ENCODE measurements at places on chromosomes 2 and 18. TPM values are rescaled to one million over a fixed set of nuclear protein-coding genes. Genes with fewer than 3 reads are reported as not detected.

The ALKAL2 gene
- total RNA-seq = not detected

DNA sequence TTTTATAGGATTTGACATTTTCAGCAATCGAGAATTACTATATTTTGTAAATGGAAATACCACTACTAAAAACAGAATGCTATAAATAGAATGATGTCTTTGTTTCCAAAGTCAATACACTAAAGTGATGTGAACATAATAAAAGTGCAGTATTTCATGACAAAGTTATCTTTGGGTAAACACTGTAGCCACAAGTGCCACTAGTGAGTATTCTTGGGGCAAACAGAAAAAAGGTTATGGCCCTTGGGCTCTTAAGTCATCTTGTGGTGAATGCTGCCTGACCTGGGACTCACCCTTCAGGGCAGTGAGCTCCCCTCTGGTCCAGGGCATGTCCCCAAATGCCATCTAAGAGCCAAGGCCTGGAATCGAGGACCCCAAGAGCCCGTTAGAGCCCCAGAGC is 99.2 kb upstream of the KYNU start:
- no peak overlapping the region for H3K27ac ChIP-seq
- no peak for DNase-seq
- no peaks in the 10 kb centered on the region for H3K27me3 ChIP-seq
- H3K36me3 ChIP-seq = no peaks in the 10 kb centered on the region

- no peak overlapping the region for H3K4me3 ChIP-seq
- no peak overlapping the region for H3K27ac ChIP-seq
- H3K36me3 ChIP-seq = no peaks in the 10 kb centered on the region
- H3K27me3 ChIP-seq = peaks cover 7% of the 10 kb centered on the region
- no peaks in the 10 kb centered on the region for H3K4me1 ChIP-seq
Measured at GRCh38 chr2:67694445-67694844, 297.3 kb downstream of the ETAA1 start.

DNA sequence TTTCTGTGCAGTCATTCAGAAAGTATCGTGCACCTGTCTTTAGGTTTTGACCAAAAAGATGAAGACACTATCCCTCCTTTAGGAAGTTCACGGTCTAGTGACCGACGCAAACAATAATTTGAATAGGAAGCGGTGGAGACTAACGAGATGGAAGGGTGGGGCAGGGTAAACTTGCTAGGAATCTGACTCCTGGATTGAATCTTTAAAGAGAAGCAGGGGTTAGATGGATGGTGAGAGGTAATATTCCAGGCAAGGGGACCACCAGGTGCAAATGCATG is 651 bp upstream of the TXNL1 start:
- peak overlapping the region; percentile 98 for H3K4me3 ChIP-seq
- H3K4me1 ChIP-seq = peaks cover 16% of the 10 kb centered on the region
- H3K36me3 ChIP-seq = peaks cover 6% of the 10 kb centered on the region
- peak overlapping the region; percentile 82 for H3K27ac ChIP-seq
- H3K27me3 ChIP-seq = no peaks in the 10 kb centered on the region

DNA sequence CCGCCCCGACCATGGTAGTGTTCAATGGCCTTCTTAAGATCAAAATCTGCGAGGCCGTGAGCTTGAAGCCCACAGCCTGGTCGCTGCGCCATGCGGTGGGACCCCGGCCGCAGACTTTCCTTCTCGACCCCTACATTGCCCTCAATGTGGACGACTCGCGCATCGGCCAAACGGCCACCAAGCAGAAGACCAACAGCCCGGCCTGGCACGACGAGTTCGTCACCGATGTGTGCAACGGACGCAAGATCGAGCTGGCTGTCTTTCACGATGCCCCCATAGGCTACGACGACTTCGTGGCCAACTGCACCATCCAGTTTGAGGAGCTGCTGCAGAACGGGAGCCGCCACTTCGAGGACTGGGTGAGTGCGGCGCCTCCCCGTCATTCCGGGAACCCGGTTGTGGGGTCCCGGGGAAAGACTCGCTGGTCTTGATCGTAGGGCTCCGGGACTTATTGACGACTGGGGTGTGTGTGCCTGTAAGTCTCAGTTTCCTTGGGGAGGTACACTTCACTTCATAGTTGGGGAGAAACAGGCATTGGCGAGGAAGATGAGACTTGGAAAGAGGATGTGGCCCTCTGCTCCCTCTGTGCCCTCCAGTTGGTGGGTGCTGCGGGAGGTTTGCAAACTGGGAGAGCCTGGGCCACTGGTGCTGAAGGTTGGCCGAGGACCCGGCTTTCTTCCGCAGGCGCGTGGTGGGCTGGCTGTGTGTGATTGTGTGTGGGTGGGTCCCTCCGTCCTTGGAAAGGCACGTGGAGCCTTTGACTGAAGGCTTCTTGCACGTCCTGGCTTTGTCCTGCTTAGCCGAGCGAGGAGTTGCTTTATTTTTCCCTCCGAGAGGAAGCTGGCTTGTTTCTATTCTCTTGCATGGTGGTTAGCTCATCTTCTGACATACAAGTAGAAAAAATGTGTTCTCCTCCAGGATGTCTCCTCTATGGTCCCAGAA is 886 bp downstream of the PRKCE start:
- peak; percentile 81 for DNase-seq
- peaks cover 14% of the 10 kb centered on the region for H3K4me1 ChIP-seq
- H3K27me3 ChIP-seq = no peaks in the 10 kb centered on the region
- peak overlapping the region; percentile 88 for H3K4me3 ChIP-seq
- no peaks in the 10 kb centered on the region for H3K36me3 ChIP-seq
- H3K27ac ChIP-seq = no peak overlapping the region

DNA sequence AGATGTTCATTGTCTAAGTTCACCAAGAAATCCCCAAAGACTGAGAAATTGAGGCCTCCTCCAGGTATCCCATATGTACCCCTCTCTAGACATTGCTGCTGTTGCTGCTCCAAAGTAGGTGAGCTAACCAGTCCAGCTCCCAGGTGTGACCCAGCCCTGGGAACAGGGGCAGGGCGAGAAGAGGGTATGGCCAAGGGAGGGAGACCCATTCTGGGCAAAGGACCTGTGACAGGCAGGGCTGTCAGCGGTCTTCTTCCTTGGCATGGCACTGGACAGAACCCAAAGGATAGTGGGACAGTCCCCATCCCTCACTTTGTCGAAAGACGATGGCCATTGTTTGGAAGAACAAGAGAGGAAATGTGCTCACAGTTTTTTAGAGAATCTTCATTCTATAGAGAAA is 7.2 kb upstream of the INO80C start:
- H3K4me1 ChIP-seq = no peaks in the 10 kb centered on the region
- H3K36me3 ChIP-seq = no peaks in the 10 kb centered on the region
- no peaks in the 10 kb centered on the region for H3K27me3 ChIP-seq
- DNase-seq = no peak
- no peak overlapping the region for H3K4me3 ChIP-seq
- no peak overlapping the region for H3K27ac ChIP-seq

The GCKR gene
- 1.4 TPM for total RNA-seq

DNA sequence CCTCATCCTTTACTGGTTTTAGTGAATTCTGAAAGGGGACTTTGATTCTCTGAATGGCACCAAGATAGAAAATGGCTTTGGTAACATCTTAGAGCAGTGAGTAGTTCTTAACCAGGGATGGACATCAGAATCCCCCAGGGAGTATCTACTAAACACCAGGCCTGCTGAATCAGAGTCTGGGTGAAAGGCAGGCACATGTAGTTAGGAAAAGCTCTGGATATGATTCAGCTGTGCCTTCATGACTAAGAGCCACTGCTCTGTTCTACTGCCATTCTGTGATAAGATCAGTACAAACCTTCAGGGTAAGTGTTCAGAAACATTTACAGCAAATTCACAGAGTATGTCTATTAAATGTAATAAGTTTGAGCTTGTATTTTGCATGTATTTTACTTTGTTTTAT is 46.2 kb upstream of the B3GNT2 start:
- peak; percentile 94 for DNase-seq
- no peaks in the 10 kb centered on the region for H3K27me3 ChIP-seq
- peaks cover 18% of the 10 kb centered on the region for H3K4me1 ChIP-seq
- H3K36me3 ChIP-seq = no peaks in the 10 kb centered on the region
- no peak overlapping the region for H3K4me3 ChIP-seq
- H3K27ac ChIP-seq = peak overlapping the region; percentile 31

Data from osteoblast (primary cell).